ENCODE measurements at places on chromosomes 1 and 21. TPM values are rescaled to one million over a fixed set of nuclear protein-coding genes. Genes with fewer than 3 reads are reported as not detected.

The KIF21B gene
- total RNA-seq, result 1.2 TPM

The MED8 gene
- total RNA-seq, result 32.1 TPM

The CD84 gene
- total RNA-seq, result 3.0 TPM

The SPRR4 gene
- not detected for total RNA-seq

The CD1D gene
- total RNA-seq, result 0.27 TPM

The ARPC5 gene
- 69.0 TPM for total RNA-seq
